ENCODE measurements at places on chromosomes 2 and 18.

GRCh38 chr2:221513232-221513631 is 58.9 kb downstream of the EPHA4 start:
- DNase-seq, result no peak

- no peak for DNase-seq
Measured at GRCh38 chr2:81895620-81896250, 1591.2 kb upstream of the LRRTM1 start.

- no peak for DNase-seq
Measured at GRCh38 chr18:48122376-48122775, 191.9 kb upstream of the SMAD2 start.

- peak; percentile 98 for DNase-seq
Measured at GRCh38 chr2:19711470-19712372, 190.1 kb downstream of the TTC32 start.
